ENCODE measurements at places on chromosomes 1 and 21.

- DNase-seq, result no peak
These were observed 4.6 kb downstream of the SMIM1 start for GRCh38 chr1:3777078-3777547.

DNA sequence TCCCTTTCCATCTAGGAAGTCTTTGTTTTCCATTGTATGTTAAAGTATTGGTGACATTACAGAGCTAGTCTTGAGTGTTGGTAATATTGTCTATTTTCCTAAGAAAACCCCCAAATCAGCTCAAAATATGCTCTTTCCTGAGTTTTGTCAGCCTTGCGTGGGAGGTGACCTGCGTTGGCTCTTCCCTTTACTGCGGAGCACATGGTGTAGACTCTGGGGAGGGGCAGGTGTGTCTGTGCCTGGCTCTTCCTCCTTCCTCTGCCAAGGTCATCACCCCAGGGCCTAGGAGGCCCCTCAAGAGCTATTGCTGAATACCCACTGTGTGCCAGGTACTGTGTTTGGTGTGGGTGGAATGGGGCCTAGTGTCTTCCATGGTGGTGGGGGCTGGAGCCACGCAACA is 33.4 kb downstream of the CACNA1E start:
- no peak for DNase-seq

DNA sequence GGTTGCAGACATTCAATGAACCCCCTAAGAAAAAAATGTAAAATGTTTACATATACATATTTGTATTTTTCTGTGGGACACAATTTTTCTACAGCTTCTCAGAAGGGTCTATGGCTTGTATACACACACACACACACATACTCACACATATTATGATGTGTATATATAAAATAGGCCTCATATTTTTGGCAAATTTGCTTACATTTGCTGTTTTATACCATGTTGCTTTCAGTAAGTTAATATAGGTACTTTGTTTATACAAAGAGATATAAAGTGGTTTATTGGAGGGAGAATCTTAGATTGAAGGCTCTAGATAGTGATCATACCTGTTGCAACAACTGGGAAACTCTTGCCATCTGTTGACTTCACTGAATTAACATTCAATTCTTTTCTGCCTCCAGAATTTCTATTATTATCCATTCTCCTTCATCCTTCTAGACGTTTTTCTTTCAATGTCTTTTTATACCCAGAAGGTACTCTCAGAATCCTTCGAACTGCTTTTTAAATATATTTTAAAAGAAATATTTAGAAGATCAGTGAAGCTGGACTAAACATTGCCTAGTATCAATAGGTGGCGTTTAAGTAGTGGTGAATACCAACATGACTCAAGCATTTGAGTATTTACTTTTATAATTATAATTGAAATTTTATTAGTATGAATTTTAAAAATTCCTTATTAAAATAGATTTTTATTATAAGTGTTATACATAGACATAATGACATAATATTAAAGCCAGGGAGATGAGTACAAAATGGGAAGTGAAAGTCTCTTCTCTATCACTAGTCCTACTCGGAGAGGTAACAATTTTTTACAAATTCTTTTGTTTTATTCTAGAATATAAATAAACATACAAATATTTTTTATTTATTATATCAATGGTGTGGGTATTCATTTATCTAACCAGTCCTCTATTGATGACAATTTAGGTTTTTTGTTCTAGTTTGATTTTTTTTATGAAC is 10.2 kb downstream of the CD55 start:
- DNase-seq, result peak; percentile 27

- no peak for DNase-seq
These were observed 73.5 kb upstream of the RUNX3 start for GRCh38 chr1:25003457-25004190.

- no peak for DNase-seq
These were observed 417.9 kb downstream of the PTBP2 start for GRCh38 chr1:97139512-97139911.

DNA sequence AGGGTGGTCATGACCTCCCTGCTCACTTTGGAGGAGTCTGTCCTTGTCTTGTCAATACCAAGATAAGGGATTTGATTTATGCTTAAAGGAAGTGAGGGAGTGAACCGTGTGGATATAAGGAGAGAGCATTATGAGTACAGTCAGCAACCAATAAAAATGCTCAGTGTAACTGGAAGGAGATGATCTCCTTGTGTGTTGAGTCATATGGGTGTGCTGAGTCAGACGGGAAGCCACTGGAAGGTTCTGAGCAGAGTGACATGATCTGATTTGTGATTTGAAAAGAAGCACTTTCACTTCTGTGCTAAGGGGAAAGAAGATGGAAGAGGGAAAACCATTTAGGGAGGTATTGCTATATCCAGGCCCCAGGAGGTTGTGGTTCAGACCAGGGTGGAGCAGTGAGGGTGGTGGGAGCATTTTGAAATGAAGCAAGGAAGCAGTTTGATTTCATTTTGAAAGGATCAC is 2.5 kb upstream of the BCL10 start:
- peak; percentile 88 for DNase-seq

- DNase-seq, result no peak
These were observed 1.7 kb downstream of the MPZ start for GRCh38 chr1:161307892-161308638.

DNA sequence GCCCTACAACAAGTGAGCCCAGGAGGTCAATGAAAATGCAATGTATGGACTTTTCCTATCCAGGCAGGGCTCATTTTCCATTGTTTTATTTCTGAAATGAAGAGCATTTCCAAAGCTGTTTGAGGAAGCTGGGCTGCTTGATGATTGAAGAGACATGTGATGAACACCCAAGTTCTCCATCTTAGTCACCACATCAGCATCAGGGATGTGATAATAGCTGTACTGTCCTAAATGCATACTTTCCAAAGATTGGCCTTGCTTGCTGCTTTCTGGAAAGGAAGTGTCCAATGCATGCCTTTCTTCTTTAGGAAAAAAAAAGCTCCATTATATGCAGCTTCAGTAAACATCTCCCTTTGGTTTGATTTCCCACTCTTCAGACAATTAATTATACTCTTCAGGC is 425.9 kb upstream of the RUNX1 start:
- peak; percentile 98 for DNase-seq

- no peak for DNase-seq
These were observed 6.1 kb downstream of the CTNNBIP1 start for GRCh38 chr1:9903801-9904527.

Measured in inflammatory macrophage treated with lipopolysaccharide for 1 hour (primary cell).